Fibroblast of mammary gland (primary cell): ENCODE measurements at places on chromosomes 6 and 20.

GRCh38 chr20:37922016-37922415 lies 19.1 kb downstream of the VSTM2L start:
- DNase-seq: no peak

DNA sequence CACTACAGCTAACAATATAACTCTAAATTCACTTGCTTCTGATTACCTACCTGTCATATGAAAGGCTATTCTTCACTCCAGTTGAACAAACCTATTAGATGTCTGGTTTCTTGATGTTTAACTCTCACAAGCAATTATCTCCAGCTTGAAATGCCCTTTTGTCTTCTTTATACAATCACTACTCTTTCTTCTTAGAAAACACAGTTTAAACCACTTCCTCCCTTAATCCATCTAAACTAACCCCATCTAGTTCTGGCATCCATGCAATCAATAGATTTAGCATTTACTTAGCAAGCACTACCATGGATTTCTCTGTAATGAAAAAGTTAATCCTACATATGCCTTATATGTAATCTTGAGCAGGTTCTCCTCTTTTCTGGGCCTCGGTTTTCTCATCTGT lies 127.3 kb downstream of the ATXN1 start:
- no peak for DNase-seq

DNA sequence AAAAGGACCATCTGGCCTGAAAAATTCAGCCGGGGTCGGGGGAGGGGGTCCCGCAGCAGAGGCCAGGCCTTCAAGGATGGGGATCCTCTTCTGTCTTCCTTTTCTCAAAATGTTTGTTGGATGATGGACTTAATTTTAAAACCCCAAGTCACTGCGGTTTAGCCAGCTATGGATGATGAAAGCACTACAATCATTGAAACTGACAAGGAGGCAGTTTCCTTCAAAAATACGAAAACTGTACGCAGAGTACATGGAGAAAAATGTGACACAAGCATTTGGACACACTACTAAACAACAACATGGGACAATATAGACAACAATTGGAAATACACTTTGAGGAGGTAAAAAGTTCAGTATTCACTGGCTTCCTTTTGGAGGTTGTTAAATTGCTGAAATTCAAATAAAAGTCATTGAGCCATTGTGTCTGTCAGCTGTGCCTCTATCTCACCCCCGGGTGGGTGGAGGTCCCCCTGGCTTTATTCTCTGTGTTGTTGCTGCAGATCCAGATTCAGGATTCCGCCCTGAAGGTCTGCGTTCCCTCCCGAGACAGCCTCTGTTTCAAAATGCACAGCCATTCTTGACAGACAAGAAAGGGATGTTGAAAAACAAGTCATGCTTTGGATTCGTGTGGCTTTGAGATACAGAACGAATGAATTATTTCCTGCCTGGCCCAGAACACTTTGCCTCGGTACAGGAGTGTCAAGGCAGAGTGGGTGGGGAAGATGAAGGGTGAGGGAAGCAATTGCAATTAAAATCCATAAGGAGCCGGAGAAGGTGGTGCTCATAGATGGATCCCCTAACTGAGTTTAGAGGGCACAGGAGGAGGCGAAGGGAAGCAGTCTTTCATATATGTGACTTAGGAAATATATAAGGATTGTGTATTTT lies 118.2 kb downstream of the TTLL2 start:
- no peak for DNase-seq

- no peak for DNase-seq
These were observed 4.5 kb downstream of the FLRT3 start for GRCh38 chr20:14332866-14333265.

DNA sequence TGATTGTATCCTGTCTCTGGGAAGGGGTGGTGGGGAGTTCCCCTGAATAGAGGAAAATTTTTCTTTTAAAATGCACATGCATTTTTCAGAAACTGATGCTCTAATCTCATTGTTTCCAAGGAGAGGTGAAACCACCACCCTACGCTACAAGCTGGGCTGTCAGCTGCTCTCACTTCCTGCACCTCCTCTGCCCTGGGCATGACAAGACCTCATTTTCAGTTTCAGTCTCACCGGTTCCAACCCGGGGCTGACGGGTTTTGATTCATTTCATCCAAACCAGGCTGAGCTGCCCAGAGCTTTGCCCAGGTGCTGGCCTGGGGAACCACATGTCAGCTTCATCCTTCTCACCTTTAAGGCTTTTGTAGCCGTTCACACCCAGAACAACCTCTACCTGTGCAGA lies 99.7 kb downstream of the EYA2 start:
- no peak for DNase-seq

DNA sequence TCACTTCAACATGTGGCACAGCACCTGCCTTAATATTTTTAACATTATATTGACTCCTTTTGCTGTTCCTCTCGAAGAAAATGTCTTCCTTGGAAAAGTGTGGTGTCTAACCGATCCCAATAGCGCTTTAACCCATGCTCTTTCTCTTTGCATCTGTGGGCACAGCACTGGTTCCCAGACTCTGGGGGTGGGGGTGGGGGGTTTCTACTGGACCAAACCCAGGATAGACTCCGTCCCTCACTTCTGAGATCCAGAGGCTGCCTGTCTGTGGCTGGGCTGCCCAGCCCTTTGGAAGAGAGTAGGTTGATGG lies 3.9 kb upstream of the ZNF292 start:
- no peak for DNase-seq

DNA sequence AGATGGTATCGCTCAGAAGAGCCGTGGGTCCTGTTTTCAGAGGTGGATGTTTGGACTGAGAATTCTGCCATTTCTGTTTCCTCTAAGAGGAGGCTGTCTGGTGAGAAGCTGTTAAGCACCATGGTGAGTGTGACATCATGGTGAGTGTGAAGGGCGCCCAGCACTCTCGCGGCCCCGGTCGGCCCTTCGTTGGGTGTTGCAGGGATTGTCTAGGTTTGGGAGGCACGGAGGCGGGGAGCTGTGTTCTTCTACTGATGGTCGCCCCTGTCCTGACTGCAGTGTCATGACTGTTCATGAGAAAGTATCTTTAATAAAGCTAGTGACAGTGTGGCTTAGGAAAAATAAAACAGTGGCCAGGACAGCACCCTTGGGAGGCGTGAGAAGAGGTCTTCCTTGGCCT lies 70.4 kb downstream of the NOL4L start:
- DNase-seq: no peak

- no peak for DNase-seq
These were observed 3.7 kb upstream of the NEDD9 start for GRCh38 chr6:11236076-11236750.

DNA sequence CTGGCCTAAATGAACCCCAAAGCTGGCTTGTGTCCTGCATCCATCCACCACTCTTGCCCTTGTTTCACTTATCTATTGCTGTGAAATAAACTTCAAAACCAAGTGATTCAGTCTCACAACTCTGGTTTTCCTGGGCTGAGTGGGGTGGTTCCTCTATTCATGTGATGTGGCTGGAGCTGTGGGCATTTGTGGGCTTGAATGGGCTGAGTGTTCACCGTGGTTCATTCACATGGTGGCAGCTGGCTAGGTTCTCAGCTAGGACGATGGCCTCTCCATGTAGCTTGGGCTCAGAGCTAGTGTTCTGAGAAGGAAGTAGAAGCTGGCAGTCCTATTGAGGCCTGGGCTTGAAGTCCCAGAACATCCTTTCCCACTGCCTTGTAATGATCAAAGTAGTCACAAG lies 30.4 kb downstream of the FKBP1A start:
- DNase-seq: no peak

- DNase-seq: no peak
These were observed 11.6 kb downstream of the AKIRIN2 start for GRCh38 chr6:87690441-87690840.

- no peak for DNase-seq
These were observed 169.6 kb downstream of the MTHFD1L start for GRCh38 chr6:151034825-151035781.

- DNase-seq: peak; percentile 86
These were observed 2.0 kb downstream of the CEBPB start for GRCh38 chr20:50192364-50193198.

- DNase-seq: no peak
These were observed 181.4 kb upstream of the CST7 start for GRCh38 chr20:24767623-24768100.

- DNase-seq: no peak
These were observed 36.2 kb downstream of the CD40 start for GRCh38 chr20:46154305-46154704.

- no peak for DNase-seq
These were observed 986.2 kb upstream of the CITED2 start for GRCh38 chr6:140360651-140361050.
